Skeletal muscle cell (primary cell): ENCODE measurements at places on chromosomes 13 and 19.

GRCh38 chr13:114219392-114219791 lies 15.3 kb upstream of the CDC16 start:
- no peak for DNase-seq

DNA sequence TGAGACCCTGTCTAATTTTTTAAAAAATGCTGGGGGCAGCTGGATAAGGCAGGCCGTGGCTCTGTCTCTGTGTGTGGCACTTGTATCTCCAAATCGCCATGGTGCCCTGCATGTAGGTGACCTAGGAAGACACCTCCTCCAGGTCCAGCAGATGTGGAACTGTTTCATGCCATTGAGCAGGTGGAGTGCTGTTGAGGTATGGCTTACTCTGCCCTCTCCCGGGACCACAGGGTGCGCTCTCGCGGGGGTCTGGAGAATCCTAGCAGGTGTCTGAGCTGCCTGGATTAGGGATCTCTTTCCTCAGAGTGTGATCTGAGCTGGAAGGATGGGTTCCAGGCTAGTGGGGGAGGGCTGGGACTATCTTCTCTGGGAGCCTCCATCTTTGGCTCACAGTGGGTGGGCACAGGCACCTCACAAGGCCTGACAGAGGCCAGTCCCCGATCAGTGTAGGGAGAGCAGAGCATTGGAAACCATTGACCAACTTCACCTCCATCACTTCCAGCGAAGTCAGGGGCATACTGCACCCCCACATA lies 67.7 kb upstream of the TM9SF2 start:
- no peak for DNase-seq

DNA sequence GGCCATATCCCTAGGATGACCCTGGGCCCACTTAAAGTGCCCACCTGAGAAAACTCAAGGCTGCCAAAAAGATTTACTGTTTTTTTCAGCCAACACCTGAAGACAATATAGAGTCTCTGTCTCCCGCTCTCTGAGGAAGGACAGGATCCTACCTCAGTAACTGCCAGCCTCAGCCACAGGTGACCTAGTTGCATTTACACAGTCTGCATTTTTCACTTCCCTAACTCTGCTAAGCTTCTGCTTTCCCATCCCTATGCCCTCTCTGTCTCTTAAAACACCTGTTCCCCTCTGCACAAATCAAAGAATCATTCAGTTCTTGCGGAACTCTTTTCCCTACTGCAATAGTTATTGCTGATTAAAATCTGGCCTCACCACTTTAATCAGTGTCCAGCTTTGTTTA lies 609.5 kb downstream of the UQCRFS1 start:
- DNase-seq: no peak

- DNase-seq: no peak
These were observed 24.2 kb upstream of the GATAD2A start for GRCh38 chr19:19381007-19381926.

- no peak for DNase-seq
These were observed 19.0 kb upstream of the XPO4 start for GRCh38 chr13:20921572-20921971.

- peak; percentile 33 for DNase-seq
These were observed 611.4 kb downstream of the PCDH9 start for GRCh38 chr13:66618702-66619101.

DNA sequence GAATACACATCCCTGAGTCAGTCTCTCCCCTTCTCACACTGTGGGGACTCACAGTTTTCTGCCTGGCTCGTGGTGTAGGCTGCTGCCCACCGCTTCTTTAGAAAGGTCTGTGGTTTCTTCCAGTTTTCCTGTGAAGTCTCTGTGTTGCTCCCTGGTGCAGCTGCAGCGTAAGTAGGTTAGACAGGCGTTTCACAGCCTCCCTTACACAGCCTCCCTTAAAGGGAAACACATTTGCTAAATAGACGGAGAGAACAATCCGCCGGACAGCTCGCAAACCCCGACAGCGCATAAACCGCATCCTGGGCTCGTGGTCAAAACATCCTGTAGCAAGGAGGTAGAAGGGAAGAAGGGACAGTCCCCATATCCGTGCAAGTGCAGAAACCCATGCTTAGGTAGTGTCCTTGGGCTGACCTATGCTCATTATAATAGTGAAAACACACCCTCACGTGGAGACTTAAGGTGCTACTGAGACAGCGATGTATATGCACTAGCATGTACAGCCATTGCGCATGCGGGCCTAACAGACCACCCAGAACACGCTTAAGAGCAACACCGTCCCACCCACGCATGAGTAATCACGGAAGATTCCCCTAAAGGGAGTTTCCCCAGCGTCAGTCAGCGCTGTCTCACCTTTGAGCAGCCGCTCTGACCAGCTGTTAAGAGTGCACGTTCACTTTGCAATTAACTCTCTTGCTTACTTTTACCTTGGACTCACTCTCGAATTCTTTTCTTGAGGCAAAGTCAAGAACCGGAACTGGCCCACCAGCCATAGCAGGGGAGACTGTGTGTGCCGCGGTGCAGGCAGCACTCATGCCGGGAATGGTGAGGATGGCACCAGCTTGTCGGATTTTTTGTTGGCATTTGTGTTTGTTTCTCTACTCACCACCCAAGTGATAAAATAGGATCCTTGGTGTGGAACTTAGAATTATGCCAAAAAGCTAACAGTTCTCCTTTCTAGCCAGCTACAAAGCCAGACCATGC lies 16.6 kb downstream of the SIGLEC8 start:
- no peak for DNase-seq

DNA sequence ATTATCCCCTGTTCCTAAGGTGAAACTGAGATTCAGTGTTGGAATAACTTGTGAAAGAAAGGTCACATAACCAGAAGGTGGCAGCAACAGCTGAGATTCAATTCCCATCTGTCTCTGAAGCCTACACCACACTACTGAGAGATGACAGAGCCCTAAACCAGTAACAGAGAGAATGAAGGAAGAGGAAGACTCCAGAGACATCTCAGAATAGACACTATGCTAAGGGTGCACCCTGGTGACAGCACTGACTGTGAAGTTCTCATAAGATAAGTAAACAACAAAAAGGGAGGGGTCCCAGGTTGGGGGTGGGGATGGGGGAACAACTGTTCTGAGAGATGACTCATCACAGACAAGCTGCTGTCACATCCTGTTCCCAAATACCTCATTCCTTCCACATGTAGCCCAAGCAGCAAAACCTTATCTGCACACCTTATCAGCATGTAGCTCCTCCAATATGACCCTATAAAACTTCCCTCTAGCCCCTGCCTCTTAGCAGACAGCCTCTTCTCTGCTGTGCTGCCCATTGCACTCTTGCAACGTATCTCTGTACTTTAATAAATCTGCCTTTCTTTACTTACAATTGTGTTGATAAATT lies 46.5 kb downstream of the UTP14C start:
- DNase-seq: no peak

- DNase-seq: no peak
These were observed at the start of gene CYP4F12 for GRCh38 chr19:15672580-15673175. TSS of gene CYP4F12 (plus strand) at chr19:15673087. CDS start at chr19:15673530, 443 bp downstream.

DNA sequence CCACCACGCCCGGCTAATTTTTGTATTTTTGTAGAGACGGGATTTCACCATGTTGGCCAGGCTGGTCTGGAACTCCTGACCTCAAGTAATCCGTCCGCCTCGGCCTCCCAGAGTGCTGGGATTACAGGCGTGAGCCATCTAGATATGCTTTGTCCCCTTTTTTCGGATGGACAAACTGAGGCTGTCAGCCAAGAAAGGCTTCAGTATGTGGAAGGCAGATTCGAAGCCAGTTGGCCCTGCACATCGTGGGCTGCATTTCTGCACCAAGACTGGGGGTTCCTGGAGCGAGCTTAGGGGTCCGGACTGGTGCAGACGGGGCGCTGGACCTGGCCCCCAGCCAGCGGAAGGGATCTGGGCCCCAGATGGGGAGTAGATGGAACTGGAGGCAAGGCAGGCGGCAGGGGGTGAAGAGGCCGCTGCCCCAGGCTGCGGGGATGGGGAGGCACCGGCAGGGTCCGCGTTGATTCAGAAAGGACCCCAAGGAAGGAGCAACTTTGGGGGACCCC lies 9.7 kb upstream of the JUND start:
- no peak for DNase-seq

- DNase-seq: no peak
These were observed 12.3 kb upstream of the ZBTB32 start for GRCh38 chr19:35692010-35692409.
